ENCODE measurements at places on chromosomes 5 and 9.

DNA sequence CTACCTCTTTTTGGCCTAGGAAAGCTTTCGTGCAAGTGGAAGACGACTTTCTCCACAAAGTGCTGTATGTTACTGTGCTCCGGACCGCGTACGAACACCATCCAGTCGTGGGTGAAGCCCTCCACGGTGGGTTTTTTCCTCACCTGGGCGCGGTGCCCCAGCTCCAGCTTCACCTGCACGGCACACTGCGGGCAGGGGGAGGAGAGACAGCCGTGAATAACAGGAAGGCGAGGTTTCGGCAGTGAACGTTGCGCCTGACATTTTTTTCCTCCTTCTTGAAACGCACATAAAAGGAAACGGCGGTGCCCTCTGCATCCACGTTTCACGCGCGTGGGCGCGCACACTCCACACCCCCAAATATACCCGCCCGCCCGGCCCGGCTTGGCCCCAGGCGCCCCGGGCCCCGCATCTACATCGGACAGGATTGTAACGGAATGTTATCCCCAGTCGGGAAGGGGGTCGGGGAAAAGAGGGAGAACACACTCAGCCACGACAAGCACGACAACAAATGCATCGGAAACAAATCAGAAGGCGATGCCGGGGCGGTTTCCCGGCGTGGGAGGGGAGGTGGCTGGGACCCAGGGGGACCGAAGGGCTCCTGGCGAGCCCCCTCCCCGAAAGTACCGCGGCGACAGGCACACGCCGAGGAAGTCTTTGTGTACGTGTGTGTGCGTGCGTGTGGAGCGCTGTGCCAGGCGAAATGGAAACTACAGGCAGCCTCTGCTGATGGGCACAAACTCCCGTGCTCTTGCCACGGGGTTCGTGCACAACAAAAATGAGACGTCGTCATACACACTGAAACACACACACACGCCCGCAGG is 1.4 kb downstream of the MLLT3 start:
- no peak for DNase-seq

GRCh38 chr9:111872886-111873285 is 23.7 kb upstream of the UGCG start:
- DNase-seq, result no peak

DNA sequence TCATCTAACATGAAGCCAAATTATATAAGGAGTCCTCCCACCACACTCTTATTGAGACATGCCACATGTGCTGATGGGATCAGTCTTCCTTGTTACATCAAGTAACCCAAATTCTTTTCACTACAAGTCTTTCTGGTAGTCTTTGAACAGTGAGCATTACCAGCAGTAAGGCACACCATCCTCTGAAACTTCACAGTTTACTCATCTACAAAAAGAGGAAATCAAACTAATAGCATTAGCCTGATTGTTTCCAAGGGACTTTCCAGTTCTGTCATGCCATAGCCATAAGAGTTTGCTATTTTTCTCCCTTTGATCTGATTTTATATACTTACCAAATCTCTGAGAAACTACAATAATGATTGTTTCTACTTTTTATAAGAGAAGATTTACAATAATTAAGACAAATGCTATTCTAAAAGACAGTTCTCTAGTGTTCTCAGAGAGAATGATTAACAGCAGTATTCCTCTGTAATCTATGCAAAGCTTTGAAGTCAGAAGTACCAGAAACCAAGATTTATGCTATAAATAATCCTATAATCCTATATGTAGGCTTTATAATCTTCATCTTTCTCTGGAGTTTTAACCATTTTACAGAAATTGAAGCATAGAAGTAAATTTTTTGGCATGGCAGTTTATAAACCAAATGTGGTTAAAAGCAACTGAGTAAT is 166.2 kb upstream of the ACO1 start:
- DNase-seq, result no peak

GRCh38 chr5:119578937-119579336 is 50.4 kb upstream of the FAM170A start:
- no peak for DNase-seq

- DNase-seq, result no peak
Observed at GRCh38 chr5:2557435-2557834, 194.0 kb downstream of the IRX2 start.

DNA sequence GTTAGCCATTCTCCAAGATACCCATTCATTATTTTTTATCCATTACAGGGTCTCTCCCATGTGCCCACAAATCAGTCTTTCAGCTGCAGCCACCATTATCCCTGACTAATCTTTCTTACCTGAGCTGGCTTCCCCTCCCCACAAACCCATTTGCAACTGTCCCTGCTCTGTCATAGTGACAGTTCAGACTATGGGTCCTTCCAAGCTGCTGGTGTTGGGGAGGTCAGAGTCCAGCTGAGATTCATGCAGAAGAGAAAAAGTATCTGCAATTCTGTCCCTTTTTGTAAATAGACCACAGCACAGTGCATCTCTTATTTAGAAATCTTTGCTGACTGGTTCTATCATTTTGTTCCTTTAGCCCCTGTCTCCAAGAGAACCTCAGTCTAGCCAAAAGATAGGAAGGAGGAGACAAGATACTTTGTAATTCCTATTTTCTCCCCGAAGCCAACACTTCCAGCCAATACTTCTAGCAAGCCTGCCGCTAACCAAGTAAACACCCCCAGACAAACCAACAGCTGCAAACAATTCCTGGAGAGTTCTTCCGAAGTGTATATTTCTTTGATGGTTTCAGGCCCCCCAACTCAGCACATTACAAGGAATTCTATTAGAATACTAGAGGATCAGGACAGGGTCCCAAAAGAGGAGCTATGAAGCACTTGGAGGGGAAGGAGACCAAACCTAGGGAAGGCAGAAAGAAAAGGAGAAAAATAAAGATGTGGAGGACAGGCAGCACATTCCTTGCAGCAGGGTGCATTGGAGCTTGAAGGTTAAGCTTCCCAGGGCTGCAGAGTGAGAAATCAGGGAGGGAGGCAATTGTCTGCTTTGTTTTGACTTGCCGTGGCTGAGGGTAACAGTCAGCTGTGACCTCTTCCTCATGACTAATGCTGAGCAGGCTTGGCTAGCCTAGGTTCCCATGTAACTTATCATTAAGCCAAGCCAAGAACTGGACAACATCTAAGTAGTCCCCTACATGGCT is 148.5 kb downstream of the SGCD start:
- no peak for DNase-seq

- DNase-seq, result no peak
Observed at GRCh38 chr9:135144581-135145170, 57.2 kb downstream of the OLFM1 start.

DNA sequence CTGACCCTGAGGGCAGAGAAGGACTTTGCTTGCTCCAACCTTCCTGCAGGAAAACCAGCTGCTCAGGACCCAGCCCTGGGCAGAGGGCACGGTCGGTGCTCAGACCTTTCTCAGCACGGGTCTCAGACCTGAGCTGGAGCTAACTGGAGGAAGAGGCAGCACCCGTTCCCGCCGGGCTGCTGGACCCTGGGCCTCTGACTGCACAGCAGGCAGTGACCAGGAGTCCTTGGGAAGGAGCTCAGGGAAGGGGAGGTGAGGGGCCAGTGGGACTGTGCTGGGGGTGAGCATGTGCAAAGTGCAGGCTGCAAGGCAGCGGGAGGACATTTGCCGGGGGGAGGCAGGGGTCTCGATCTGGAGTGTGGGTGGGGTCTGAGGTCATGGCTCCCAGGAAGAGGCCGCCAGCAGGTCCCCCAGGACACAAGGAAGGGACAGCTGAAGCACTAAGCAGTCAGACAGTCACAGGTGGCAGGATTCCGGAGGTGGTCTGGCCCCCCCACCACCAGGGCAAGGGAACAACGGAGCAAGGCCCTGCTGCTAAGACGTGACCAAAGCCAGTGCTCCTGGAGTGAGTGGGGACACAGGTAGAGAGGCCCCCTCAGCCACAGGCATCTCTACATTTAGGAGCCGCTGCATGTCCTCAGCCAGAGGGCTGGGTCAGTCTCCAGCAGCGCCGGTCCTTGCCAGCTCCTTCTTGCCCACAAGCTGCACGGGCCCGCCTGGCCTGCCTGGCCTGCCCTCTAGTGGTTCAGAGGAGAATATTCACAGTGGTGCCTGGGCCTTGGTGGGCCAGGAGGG is 4.8 kb upstream of the DPM2 start:
- no peak for DNase-seq

- DNase-seq, result no peak
Observed at GRCh38 chr5:103178167-103178566, 58.1 kb downstream of the PPIP5K2 start.

GRCh38 chr5:148913985-148914431 is 87.6 kb downstream of the ADRB2 start:
- no peak for DNase-seq

GRCh38 chr9:82570226-82570625 is 492.7 kb downstream of the RASEF start:
- no peak for DNase-seq

- DNase-seq, result no peak
Observed at GRCh38 chr5:103973669-103974068, 411.1 kb upstream of the NUDT12 start.

- no peak for DNase-seq
Observed at GRCh38 chr5:87095787-87096186, 171.9 kb upstream of the RASA1 start.

DNA sequence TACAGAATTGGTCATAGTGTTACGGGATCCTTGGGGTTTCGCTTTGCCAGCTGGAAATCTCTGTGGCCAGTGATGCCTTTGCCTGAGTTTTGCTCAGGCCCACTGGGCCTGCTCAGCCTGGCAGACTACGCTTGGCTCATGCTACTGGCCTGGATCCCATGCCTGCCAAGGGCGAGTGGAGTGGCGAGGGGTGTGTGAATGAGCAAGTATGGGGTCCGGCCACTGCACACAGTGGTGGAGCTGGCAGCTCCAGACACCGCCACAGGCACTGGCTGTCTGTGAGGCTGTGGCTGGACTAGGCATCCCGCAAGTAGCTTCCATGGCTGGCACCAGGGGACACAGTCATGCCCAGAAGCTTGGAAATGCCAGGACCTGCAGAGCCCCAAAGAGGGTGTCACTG is 240.3 kb downstream of the ARRDC3 start:
- no peak for DNase-seq

DNA sequence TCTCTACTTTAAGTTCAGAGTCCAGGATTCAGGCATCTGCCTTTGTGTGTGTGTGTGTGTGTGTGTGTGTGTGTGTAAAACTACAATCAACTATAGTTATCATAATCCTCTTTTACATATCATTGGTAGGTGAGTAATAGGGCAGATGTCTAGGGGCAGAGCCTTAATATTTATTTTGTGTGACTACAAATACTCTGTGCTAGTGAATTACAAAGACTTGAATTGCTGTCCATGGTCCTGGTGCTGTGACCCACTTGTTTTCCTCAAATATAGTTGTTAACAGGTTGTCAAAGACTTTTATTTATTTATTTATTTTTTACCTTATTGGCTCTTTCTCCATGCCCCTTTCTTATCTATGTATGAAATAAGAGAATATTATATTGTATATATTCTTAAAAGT is 196.8 kb downstream of the ANXA1 start:
- no peak for DNase-seq

DNA sequence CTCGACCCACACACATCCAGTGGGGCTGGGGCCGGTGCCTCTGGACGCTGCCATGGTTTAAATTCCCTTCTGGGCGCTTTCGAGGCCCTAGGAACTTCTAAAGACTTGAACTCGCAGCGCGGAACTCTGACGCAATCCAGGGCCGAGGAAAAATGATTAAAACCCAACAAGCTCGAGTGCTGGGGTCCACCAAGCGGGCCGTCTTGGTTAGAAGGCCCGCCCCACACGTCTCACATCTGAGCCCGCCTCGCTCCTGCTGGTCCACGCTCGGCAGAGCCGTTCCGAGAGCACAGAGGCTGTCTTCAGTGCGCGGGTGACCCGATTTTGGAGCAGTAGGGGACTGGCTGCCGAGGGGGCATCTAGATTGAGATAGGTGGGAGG is 1.5 kb downstream of the CRHBP start:
- no peak for DNase-seq

DNA sequence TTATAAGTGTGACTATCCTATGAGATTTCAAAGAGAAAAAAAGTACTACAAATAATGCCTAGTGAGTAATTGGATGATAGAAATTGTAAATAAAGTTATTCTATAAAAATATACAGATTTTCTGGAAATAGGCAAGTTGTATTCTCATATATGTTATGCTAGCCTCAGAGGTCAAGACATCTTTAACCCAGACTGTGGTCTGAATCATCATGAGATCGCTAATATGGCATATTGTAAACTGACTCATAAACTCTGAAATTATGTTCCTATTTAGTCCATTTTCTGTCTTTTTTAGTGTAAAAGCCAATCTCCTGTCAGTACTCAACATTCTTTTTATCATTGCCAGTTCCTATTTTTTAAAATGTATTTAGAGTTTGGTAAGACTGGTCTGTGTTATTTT is 14.2 kb downstream of the LOX start:
- DNase-seq, result no peak

Data from stimulated activated CD8-positive, alpha-beta memory T cell treated with anti-CD3 and anti-CD28 coated beads, Interleukin-7, amount 100 ng/mL, for 48 hours (primary cell).